ENCODE measurements at places on chromosomes 12 and 14. TPM values are rescaled to one million over a fixed set of nuclear protein-coding genes. Genes with fewer than 3 reads are reported as not detected.

Gene IKZF4
- total RNA-seq, result 1.8 TPM

Gene IFI27
- total RNA-seq, result 142 TPM

Gene IL31
- not detected for total RNA-seq

Gene GARIN6
- total RNA-seq, result not detected

- DNase-seq, result no peak
These were observed 28.5 kb upstream of the TMCC3 start for GRCh38 chr12:94678849-94679248.

DNA sequence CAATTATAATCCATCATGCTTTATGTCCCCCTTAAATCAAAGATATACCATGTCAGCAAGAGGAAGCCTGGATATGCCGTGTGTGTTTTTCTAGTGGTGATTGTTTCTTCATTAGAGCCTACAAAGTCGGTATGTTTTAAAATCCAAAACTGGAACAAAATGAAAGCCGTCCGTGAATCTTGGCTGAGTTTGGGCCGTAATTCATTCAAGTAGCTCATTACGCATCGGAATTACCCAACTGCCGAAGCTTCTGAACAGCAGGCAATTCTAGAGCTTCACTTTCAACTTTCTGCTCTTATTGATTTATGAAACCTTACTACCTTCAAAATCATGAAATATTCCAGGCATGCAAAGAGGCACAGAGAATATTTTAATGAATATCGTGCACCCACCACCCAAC is 224.7 kb downstream of the AACS start:
- no peak for DNase-seq

DNA sequence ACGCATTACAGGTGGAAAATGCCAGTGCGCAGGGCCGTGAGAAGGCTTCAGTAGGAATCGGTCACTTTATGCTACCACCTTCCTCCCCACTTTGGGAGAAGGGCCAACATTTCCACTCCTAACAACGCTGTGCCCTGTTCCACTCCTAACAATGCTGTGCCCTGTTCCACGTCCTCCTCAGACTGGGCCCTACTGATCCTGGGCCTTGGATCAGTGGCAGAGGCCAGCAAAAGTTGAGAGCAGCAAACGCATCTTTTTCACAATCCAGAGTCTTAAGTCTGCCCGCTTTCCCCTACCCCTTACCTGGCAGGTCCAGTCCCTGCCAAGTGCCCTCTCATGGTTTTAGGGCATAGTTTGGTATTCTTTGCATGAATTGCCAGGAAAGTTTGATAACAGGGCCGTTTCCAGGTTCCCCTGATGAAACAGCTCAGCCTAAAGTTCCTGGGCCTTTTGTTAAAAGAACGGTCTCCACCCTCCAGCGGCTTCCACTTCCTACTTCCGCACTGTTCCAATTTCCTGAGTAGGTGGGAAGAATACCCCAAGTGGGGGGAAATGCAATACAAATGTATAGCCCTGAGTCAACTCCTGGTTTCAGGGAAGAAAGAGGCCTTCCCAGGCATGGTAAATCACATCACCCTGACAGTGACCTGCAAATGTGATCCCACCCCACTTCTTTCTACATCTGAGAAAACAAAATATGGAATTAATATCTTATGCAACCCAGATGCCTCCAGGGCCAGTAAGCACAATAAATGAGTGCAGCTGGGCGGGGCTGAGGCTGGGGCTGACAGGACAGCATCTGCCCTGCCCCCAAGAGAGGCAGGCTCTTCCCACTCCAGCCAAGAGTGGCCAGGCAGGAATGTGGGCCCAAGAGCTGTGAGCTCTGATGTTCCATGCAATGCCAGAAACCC is 15.0 kb downstream of the KCTD10 start:
- no peak for DNase-seq

- no peak for DNase-seq
These were observed 107.2 kb downstream of the DPF3 start for GRCh38 chr14:72786378-72787350.

All from glomerular endothelial cell (primary cell).